ENCODE measurements at places on chromosomes 3 and 15.

DNA sequence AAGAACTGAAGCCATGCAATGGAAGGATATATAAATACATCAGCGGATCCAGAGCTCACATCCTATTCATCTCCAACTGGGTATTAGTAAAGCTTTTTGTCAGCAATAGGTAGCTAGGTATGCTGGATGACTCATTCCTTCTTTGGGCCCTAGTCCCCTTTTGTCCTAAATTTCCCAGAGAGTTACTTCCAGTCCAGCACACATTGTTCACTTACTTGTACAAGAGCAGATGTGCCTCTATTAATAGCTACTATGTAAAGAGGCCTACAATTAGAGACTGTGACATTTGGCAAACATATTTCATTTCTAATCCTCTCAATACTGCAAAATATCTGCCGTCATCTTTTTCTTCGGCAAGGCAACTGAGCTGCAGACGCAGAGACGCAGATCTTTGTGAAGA is 1.7 kb upstream of the SLC4A7 start:
- no peak for DNase-seq

DNA sequence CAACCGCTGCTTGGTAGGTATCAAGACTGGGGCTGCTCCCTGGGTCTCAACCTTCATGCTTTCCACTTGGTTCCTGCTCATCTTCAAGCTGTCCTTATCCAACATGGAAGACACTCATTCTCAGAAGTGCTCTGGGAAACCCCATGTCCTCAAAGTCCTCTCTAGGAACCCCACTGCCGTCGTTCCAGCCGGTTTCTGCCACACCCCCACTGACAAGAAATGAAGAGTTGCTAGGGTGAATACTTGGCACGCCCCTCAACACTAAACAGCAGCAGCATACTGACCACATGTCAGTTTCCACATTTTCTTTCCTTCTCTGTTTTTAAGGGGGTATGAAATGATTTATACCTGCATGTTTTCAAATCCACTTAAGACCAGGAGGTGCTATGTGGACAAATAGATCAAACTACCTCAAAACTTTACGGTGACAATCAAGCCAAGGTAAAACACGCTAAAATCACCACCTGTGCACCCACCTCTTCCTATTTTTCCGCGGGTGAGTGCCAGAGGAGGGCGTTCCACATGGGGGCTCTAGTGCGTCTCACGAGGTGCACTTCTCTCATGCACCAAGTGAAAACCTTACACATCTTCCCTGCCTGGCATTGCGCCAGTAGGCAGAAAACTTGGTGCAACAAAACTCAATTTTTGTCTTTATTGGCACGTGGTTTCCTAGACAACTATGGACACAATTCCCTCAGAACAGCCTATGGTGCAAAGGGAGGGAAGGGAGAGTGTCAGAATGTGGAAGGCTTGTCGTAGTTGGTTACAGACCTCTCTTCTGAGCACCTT is 125.1 kb downstream of the TJP1 start:
- DNase-seq, result no peak

GRCh38 chr3:57977818-57978235 is 30.4 kb upstream of the FLNB start:
- DNase-seq, result no peak

- DNase-seq, result no peak
Observed at GRCh38 chr15:29055876-29056275, 170.1 kb downstream of the APBA2 start.

DNA sequence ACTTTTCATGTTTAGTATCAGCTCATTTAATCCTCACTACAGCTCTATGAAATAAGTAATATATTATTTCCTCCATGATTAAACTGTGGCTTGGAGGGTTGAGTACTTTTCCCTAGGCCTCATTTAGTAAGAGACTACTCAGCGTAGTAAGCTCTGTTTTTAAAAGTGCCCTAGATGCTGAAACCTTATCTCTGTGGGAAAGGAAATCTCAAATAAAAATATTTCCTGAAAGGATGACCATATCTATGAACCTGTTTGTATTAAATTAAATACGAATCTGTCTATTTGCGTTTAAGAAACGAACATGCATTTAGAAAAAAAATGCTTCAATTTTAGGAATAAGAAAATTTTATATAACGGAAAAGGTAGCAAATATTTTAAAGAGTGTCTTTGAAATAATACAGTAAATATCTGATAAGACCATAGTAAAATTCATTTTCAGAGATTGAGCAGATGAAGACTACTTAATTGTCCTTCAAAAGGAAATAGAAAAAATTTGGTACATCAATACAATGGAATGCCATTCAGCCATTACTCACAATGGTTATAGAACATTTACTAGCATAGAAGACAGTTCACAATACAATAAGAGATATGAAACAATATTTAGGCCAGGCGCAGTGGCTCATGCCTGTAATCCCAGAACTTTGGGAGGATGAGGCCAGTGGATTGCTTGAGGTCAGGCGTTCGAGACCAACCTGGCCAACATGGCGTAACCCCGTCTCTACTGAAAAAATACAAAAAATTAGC is 56.2 kb downstream of the ATG7 start:
- DNase-seq, result no peak

- no peak for DNase-seq
Observed at GRCh38 chr3:27349832-27350231, 19.4 kb downstream of the NEK10 start.

DNA sequence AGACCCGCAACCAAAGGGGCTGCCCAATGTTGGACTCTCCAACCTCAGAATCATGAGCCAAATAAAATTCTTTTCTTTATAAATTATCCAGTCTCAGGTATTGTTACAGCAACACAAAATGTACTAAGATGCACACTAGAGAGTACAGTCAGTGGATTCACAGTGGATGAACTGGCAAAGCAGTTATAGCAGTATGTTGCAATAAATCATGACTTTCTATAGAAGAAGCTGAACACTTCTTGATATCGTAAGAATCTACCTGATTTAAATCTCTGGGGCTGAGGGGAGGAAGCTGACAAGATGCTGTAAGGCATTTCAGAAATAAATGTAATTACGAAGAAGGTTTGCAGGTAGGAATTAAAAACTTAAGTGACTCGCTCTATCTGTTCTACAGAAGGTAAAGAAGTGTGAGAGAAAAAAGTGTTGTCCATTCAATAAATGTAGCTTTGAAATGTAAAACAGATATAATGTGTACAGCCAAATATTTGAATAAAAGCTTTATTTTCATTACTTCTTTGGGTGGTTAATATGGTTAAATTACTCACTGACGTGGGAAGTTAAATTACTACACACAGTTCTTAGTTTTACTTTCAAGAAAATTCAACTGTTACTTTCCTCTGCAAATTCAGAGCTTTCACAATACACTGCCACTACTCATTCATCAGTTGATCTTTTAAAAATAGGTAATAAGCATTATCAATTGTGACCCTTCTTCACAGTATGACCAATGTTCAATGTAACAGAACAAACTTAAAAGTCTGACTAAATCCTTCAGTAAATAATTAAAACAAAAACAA is 439.1 kb downstream of the SHQ1 start:
- DNase-seq, result no peak

GRCh38 chr3:81952141-81952540 is 190.7 kb upstream of the GBE1 start:
- no peak for DNase-seq

GRCh38 chr3:167862104-167862730 is 126.7 kb downstream of the SERPINI1 start:
- DNase-seq, result no peak

- DNase-seq, result no peak
Observed at GRCh38 chr3:99218468-99218867, 317.0 kb upstream of the DCBLD2 start.

GRCh38 chr15:66133247-66133885 is 120.2 kb downstream of the MEGF11 start:
- DNase-seq, result peak; percentile 35

DNA sequence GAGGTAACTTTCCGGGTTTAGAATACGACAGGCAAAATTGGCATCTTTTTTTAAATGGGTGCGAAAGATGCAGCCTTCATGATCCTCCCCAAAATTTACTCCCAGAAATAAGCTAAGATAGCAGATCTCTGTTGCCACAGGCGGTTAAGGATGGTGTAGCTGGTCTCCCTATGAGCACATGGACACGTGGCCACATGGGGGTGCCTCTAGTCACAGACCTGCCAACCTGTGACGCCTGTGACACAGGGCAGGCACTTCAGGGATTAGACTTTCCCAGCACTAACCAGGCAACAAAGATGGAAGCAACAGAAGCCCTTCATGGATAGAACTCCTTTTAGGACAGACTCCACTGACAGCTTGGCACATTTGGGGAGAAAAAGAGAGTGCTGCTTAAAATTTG is 320.3 kb downstream of the THSD4 start:
- DNase-seq, result no peak

GRCh38 chr3:58569287-58570001 is 7.7 kb downstream of the FAM107A start:
- DNase-seq, result no peak

DNA sequence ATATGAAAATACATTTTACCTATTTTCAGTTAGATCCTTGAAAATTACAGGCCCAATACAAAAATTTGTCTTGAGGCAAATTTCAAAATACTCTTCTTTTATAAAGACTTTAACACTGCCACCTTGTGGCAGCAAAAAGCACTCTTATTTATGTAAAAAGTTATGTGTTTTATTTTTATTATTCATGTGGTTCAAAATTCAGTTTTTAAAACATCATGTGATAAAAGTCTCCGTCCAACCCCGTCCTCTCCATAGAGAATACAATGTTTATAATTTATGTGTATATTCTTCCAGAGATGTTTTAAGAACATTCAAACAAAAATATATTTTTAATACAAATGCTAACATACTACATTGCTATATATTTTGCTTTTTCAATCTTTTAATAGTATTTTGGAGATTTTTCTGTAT is 36.9 kb upstream of the TRIM59 start:
- DNase-seq, result no peak

DNA sequence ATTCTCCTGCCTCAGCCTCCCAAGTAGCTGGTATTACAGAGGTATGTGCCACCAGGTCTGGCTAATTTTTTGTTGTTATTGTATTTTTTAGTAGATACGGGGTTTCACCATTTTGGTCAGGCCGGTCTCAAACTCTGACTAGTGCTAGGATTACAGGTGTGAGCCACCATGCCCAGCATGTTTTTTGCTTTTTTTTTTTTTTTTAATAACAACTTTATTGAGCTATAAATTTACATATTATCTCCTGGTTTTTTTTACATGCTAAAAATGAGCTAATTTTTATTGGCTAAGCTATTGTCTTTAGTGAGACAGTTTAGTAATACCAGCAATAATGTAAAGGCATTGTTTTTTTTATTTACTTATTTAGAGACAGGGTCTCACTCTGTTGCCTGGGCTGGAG is 105.2 kb downstream of the PDE8A start:
- no peak for DNase-seq

DNA sequence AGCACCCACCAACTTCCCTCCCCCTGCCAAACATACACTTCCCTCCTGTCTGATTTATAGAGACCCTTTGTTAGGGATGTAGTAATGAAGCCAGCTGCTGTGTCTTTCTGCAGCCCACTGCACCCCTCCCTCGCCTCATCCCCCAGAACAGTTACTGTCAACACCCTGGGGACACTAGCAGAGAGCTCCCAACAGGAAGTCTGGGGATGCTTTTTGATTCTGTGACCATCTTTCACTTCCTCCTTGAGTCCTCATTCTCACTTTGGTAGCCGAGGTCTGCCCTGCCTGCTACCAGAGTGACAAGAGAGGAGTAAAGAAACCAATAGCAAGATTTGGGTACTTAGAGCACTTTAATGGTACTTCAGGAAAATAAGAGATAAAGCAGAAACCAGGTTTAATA is 201.6 kb downstream of the SATB1 start:
- DNase-seq, result no peak

GRCh38 chr3:63959146-63959545 is 47.0 kb upstream of the SCAANT1 start:
- no peak for DNase-seq

DNA sequence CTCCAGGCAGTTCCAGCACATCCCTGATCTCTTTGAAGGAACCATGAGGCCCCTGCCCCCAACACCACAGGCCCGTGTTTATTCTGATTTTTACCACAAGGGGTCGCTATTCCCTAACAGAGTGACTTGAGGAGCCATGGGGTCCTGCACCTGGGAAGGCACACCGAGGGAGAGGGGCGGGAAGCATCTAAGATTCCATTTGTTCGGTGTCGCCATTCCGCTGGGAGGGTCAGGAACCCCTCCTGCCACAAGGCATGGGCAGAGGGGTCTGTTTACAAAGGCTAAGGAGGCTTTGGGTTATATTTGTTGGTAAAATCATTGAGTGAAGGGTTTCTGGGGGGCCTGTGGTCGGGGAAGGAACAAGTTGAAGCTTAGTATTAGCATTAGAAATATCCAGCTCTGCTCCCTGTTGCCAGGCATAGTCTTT is 77.1 kb downstream of the WDR76 start:
- DNase-seq, result peak; percentile 94

DNA sequence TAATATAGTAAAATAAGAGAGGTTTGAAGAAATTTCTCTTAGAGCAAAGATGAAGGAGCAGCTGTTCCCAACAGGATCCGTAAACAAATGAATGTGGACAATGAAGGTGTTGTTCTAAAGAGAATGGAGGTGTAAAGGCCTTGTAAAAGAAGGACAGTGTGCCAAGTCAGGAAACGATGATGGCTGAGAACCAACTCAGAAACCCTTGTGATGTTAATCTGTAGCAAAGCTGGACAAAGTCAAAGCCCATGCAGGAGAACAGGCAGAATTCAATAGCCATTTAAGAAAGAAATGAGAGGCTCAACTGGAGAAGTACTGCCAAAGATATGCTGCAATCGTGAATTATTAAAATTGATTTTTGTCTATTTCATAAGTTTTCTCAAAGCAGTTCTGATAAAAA is 192.2 kb downstream of the MBNL1 start:
- no peak for DNase-seq

GRCh38 chr3:67458896-67459530 is 195.4 kb downstream of the SUCLG2 start:
- DNase-seq, result no peak

- DNase-seq, result peak; percentile 64
Observed at GRCh38 chr15:101123222-101123910, 128.5 kb downstream of the CHSY1 start.

DNA sequence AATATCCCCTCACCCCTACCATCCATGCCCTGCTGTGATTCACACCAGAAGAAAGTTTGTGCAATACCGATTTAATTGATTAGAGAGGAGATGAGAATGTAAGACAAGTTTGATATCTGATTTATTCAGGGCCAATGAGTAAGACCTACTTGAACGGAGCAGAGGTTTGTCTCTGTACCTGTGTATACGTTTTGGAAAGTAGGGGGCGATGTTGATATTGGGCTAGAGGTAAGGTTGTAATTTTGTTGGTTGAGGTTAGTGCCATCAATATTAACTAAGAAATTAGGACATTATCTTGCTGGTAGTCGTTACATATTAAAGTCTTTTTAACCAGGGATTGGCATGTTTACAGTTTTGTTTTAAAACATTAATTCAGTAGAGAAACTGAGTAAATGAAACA is 20.5 kb downstream of the EAF2 start:
- DNase-seq, result peak; percentile 19

GRCh38 chr15:55513152-55513551 is 5.1 kb upstream of the DNAAF4 start:
- no peak for DNase-seq

Data from ELF-1 (cell line).